Daoy (cell line): ENCODE measurements at places on chromosomes 7 and 10.
A peak's percentile ranks its signal among the peaks of the same experiment; 100 is the strongest.

DNA sequence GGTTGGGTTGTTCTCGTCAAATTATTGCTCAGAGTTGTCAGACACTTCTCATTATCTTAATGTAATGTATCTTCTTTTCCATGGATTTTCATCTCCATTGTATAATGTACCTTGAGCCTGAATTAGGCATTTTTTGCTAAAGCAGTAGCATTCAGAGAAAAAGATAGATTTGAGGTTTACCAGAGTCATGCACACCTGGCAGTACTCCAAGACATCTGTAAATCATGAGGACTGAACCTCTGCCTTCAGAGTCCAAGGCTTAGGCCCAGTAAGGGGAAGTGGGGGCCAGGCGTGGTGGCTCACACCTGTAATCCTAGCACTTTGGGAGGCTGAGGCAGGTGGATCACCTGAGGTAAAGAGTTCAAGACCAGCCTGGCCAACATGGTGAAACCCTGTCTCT, 624.3 kb upstream of the MBL2 start:
- DNase-seq = no peak

DNA sequence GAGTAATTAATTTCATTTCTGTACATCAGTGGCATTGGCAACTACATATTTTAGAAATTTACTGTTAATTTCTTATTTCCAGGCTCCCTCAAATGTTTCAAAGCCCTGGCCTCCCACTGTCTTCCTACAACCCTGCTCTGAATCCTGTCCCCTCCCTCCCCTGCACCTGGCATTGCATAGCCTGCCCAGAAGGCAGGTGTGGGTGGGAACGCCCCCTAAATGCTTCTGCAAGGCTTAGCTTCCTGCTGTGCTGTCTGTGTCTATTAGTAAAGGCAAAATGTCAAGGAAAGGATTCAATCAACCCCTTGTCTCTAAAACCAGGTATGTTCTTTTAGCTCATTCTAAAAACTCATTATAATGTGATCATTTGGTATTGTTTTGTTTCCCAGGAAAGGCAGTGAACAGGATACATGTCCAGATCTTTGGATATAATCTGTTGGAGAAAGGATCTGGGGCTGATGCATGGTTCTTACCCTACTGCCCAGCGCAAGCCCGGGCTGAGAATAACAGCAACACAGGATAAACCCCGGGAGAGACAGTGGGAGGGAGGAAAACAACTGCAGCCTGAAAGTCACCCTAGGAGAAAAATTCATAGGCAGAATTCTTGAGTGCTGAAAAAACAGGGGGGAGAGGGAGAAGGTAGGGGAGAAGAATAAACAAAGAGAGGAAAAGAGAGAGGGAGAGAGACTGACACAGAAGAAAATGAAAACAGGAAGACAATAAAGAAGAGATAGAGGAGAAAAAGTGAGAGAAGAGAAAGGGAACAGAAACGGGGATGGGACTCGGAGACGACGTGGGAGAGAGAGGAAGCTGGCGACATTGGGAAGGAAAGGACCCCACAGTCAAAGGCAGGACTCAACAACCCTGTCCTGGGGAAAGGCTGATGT, 589 bp downstream of the ZNF488 start:
- DNase-seq = no peak

GRCh38 chr10:126397640-126398382, 9.5 kb upstream of the ADAM12 start:
- peak; percentile 94 for DNase-seq

DNA sequence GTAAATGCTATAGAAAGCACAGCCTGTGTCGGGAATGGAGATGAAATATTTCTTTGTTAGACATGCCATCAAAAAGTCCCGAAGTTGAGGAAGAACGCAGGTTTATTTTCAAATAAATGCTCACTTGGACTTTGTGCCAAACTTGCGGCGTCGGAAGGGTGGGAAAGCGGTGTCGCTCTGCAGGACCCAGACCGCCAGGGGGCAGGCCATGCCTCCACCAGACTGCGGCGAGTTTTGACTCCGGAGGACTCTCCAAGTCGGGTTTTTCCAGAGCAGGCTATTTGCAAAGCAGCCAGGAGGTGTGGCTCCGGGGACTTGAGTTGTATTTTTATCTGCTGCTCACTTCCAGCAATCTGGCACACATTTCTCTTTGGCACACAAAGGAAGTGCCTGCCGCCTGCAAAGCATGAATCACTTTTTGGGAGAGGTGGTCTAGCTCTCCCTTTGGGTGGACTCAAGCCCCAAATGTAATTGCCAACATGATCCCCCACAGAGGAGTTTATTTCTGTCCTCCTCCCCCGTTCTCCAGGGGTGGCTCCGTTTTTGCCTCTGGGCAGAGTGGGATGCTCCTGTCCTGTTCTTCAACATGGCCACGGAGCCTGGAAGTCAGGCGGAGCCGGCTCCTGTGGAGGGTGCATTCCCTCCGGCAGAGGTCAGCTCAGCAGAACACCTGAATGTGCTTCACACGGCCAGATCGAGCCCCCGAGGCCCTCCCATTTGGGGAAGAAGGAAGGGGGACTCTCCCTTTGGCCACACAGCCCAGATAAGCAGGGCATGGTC, 82.3 kb upstream of the GPR26 start:
- peak; percentile 85 for DNase-seq

- DNase-seq = peak; percentile 26
Measured at GRCh38 chr7:95411036-95411435, 14.9 kb upstream of the PON3 start.

DNA sequence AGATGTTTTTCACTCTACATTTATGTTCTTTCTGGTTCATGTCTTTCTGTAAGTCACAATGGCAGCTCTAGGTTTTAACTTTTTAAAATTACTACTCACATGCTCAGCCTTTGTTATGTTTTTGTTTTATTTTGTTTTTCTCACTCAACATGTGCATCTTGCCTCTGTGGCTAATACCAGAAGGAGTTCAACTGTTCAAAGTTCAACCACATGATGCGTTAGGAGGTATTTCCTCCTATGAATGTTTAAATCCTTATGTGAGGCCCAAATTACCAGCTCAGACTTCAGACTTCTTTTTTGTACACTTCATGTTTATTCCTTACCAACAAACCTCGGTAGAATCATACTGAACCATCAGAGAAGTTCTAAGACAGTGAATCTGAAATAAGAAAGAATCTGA, 151.6 kb downstream of the MALRD1 start:
- no peak for DNase-seq

- DNase-seq = no peak
Measured at GRCh38 chr7:147249956-147250355, 1133.4 kb downstream of the CNTNAP2 start.

DNA sequence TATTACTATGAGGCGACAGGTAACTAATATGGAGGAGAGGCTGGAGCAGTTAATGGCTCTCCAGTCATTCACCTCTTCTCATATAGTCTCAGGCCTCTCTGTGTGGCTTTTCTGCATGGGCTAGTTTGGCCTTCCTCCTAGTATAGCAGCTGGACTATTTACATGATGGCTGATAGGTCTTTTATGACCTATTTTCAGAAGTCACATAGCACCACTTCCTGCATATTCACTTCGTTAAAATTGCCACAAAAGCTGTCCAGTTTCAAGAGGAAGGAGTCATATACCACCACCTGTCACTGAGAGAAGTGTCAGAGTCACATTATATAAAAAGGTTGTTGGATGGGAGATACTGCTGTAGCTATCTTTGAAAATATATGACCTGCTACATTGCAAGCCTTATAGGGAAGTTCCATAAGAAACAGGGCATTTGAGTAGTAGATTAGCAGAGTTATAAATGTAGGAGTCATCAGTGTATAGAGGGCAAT, 8.0 kb upstream of the DMTF1 start:
- no peak for DNase-seq
